ENCODE measurements at places on chromosomes 12 and 14. TPM values are rescaled to one million over a fixed set of nuclear protein-coding genes. Genes with fewer than 3 reads are reported as not detected.

BCL2L14 gene
- 0.13 TPM for polyA plus RNA-seq

RAD9B gene
- 0.61 TPM for polyA plus RNA-seq

IL31 gene
- polyA plus RNA-seq, result not detected

SRRM4 gene
- under 0.01 TPM for polyA plus RNA-seq

AMN gene
- polyA plus RNA-seq, result 1.6 TPM

PITPNM2 gene
- polyA plus RNA-seq, result 2.3 TPM

OTX2 gene
- not detected for polyA plus RNA-seq

SMIM41 gene
- polyA plus RNA-seq, result 1.7 TPM

CACNA2D4 gene
- polyA plus RNA-seq, result 4.9 TPM

CACNA1C gene
- polyA plus RNA-seq, result 1.5 TPM

RASAL1 gene
- 0.58 TPM for polyA plus RNA-seq

GPR135 gene
- polyA plus RNA-seq, result 0.37 TPM

PSMC6 gene
- polyA plus RNA-seq, result 73.4 TPM

GRCh38 chr12:68119250-68119649 is 40.3 kb downstream of the IFNG start:
- no peaks in the 10 kb centered on the region for H3K27me3 ChIP-seq
- no peak for DNase-seq
- no peaks in the 10 kb centered on the region for H3K4me1 ChIP-seq
- H3K27ac ChIP-seq, result peak overlapping the region; percentile 13
- no peaks in the 10 kb centered on the region for H3K36me3 ChIP-seq

GRCh38 chr14:101498526-101498860 is 62.8 kb upstream of the DIO3 start:
- H3K4me3 ChIP-seq, result no peak overlapping the region
- peak; percentile 18 for DNase-seq
- no peak overlapping the region for H3K27ac ChIP-seq

DNA sequence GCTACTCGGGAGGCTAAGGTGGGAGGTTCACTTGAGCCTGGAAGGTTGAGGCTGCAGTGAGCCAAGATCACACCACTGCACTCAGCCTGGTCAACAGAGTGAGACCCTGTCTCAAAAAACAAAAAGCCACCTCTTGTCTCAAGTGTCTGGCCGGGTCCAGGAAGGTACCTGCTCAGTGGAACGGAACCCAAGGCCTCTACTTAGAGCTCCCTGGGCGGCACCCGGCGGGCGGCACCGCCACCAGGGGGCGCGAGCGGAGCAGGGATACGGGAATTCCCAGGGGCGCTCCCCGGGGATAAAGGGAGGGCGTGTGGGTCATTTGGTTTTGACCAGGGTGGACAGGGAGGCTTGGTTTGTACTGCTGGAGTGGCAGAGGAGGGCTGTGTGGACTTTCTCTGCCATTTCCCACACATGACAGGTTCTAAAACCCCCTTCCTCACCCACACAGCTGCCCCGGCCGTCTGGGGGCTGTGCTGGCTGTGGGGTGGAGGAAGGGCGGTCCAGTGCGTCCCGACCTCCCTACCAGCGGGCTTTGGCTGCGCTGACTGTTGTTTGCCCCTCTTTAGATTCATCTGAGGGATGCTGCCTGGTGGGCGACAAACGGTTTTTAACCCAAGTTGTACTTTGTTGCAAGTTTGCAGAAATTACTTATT is 91.4 kb downstream of the SETD3 start:
- peaks cover 12% of the 10 kb centered on the region for H3K4me1 ChIP-seq
- peaks cover 8% of the 10 kb centered on the region for H3K27me3 ChIP-seq
- H3K4me3 ChIP-seq, result no peak overlapping the region
- no peak for DNase-seq

- DNase-seq, result no peak
- H3K4me1 ChIP-seq, result no peaks in the 10 kb centered on the region
- no peak overlapping the region for H3K4me3 ChIP-seq
- no peaks in the 10 kb centered on the region for H3K27me3 ChIP-seq
Measured at GRCh38 chr14:22668417-22668816, 24.3 kb upstream of the OR6J1 start.

- no peaks in the 10 kb centered on the region for H3K4me1 ChIP-seq
- H3K36me3 ChIP-seq, result no peaks in the 10 kb centered on the region
- H3K4me3 ChIP-seq, result no peak overlapping the region
- H3K27ac ChIP-seq, result no peak overlapping the region
- H3K27me3 ChIP-seq, result no peaks in the 10 kb centered on the region
Measured at GRCh38 chr14:24070285-24071143, 848 bp upstream of the CPNE6 start.

DNA sequence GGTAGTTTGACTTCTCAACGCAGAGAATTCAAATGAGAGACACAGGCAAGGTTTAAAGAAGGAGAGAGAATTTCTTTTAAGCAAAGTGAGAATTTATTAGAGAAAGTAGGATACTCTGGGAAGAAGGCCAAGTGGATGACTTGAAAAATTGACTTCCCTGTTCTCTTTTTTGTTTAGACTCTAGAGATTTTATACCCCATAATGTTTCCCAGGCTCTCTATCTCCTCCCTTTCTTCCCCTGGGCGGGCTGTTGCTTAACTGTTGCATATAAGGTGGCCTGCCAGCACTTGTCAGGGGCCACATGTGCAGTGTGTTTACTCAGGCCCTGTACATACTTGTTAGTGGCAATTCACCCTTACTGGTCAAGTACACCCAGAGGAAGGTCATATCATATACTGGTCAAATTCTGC is 403.7 kb downstream of the SLC6A15 start:
- no peak overlapping the region for H3K4me3 ChIP-seq
- DNase-seq, result no peak
- H3K36me3 ChIP-seq, result no peaks in the 10 kb centered on the region
- H3K4me1 ChIP-seq, result no peaks in the 10 kb centered on the region
- H3K27me3 ChIP-seq, result no peaks in the 10 kb centered on the region
- no peak overlapping the region for H3K27ac ChIP-seq

GRCh38 chr14:75443203-75443969 is 15.6 kb downstream of the JDP2 start:
- peaks cover 41% of the 10 kb centered on the region for H3K4me1 ChIP-seq
- H3K4me3 ChIP-seq, result no peak overlapping the region
- no peak for DNase-seq
- H3K27ac ChIP-seq, result peak overlapping the region; percentile 80
- H3K36me3 ChIP-seq, result peaks cover 14% of the 10 kb centered on the region

GRCh38 chr12:120019938-120020337 is 30.9 kb downstream of the BICDL1 start:
- H3K27me3 ChIP-seq, result no peaks in the 10 kb centered on the region
- no peak overlapping the region for H3K27ac ChIP-seq
- no peak for DNase-seq
- no peak overlapping the region for H3K4me3 ChIP-seq

- peaks cover 18% of the 10 kb centered on the region for H3K27me3 ChIP-seq
- H3K27ac ChIP-seq, result no peak overlapping the region
- no peaks in the 10 kb centered on the region for H3K36me3 ChIP-seq
- no peaks in the 10 kb centered on the region for H3K4me1 ChIP-seq
- DNase-seq, result no peak
Measured at GRCh38 chr14:70114621-70115156, 74.1 kb downstream of the SLC8A3 start.

DNA sequence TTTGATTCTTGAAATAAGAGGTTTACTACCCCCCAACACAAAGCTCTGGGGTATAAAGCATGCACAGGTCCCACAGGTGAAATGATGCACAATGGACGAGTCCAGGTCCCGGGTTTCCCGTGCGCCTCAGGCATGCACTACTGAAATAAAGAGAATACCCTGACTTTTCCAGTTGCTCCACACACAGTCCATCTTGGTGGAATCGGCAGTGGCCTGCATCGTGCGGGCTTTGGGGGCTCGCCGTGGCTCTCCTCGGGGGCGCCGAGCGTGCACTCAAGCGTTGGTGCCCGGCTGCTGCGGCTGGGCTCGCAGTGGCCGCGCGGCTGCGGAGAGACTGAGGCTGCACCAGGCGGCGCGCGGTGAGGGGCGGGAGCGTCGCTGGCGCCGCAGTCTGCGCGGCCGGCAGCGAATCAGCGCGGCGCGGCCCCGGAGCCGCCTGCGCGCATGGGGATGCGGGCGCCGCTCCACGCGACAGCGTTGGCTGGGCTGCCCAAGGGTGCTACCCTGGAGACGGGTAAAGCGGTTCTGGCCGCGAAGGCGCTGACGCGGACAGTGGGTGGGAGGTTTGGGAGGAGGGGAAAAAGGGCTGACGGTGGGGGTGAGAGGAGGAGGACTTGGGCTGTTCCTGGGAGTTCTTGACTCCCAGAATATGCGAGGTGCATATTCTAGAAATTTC is 53.8 kb upstream of the CCDC175 start:
- no peak for DNase-seq
- peaks cover 25% of the 10 kb centered on the region for H3K27me3 ChIP-seq
- H3K4me1 ChIP-seq, result peaks cover 14% of the 10 kb centered on the region
- peak overlapping the region; percentile 54 for H3K4me3 ChIP-seq

- H3K27me3 ChIP-seq, result no peaks in the 10 kb centered on the region
- no peak overlapping the region for H3K27ac ChIP-seq
- DNase-seq, result no peak
- no peak overlapping the region for H3K4me3 ChIP-seq
- no peaks in the 10 kb centered on the region for H3K36me3 ChIP-seq
- H3K4me1 ChIP-seq, result no peaks in the 10 kb centered on the region
Measured at GRCh38 chr12:4734625-4735340, 14.6 kb downstream of the GALNT8 start.

DNA sequence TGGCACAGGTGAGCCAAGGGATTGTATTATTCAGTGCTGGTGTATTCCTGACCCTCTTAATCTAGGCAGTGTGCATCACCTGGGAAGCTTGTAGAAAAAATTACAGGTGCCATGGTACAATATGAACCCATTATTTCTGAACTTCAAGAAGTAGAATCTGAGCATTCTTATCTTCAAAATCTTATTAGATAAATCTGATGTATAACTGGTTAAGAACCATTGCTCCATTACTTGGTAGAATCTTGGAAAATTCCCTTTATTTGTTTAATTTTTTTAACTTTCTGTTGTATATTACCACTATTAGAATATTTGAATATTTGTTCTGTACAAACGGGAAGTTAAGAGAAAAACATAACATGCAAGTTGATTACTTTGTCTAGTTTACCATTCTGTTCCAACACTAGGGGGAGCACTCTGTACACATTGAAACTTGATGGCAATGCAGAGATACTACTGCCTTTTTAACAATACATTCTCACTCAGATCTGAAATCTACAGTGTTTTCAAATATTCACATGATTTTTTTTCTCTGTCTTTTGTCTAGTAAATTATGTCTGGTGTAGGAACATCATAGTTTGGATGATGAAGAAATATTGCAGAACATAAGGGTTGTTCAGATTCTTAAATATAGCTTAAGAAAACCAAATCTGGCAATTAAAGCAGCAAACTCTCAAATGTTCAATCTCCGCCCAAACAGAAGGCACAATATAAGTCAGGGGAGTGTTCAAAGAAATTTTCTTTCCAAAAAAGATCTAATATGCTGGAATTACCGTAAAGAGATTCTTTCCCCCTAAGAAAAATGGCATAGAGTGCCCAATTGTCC is 196.6 kb downstream of the PCNX1 start:
- H3K27ac ChIP-seq, result no peak overlapping the region
- H3K4me1 ChIP-seq, result no peaks in the 10 kb centered on the region
- DNase-seq, result no peak
- no peaks in the 10 kb centered on the region for H3K27me3 ChIP-seq
- H3K4me3 ChIP-seq, result no peak overlapping the region
- peaks cover 88% of the 10 kb centered on the region for H3K36me3 ChIP-seq

- no peaks in the 10 kb centered on the region for H3K4me1 ChIP-seq
- H3K4me3 ChIP-seq, result no peak overlapping the region
- no peaks in the 10 kb centered on the region for H3K36me3 ChIP-seq
- H3K27me3 ChIP-seq, result no peaks in the 10 kb centered on the region
- no peak overlapping the region for H3K27ac ChIP-seq
Measured at GRCh38 chr12:114809097-114809496, 125.1 kb upstream of the TBX3 start.

DNA sequence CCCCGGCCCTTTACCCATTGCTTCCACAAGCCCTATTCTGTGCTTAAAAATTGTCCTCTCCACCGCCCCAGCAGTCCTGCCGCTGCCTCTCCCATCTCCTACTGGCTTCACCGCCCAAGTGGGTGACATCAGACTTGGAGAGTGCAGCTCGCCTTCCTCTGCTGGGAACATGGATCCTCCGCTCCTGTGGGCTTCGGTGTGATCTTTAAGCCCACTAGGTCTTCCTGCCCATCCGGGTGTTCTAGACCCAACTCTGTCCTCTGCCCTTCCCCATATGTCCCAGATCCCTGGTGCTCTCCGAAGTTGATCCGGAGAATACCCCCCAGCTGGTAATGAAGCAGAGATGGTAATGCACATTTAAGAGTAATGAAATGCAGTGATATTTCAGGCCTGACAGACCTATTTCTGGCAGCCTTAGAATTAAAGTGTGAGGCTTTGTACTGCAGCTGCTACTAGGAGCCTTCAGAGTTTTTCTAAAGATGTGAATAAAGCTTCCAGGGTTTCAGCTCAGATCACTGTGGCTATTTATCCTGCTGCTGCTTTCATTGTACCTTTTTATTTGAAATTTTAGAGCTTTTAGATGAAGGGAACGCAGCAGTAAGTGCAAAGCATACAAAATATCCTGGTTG is 22.9 kb upstream of the CTDSP2 start:
- H3K27ac ChIP-seq, result no peak overlapping the region
- DNase-seq, result no peak
- H3K4me3 ChIP-seq, result no peak overlapping the region
- no peaks in the 10 kb centered on the region for H3K27me3 ChIP-seq

GRCh38 chr14:47917344-47917954 is 242.0 kb upstream of the MDGA2 start:
- no peaks in the 10 kb centered on the region for H3K27me3 ChIP-seq
- H3K4me1 ChIP-seq, result no peaks in the 10 kb centered on the region
- H3K4me3 ChIP-seq, result no peak overlapping the region
- no peaks in the 10 kb centered on the region for H3K36me3 ChIP-seq
- DNase-seq, result no peak

DNA sequence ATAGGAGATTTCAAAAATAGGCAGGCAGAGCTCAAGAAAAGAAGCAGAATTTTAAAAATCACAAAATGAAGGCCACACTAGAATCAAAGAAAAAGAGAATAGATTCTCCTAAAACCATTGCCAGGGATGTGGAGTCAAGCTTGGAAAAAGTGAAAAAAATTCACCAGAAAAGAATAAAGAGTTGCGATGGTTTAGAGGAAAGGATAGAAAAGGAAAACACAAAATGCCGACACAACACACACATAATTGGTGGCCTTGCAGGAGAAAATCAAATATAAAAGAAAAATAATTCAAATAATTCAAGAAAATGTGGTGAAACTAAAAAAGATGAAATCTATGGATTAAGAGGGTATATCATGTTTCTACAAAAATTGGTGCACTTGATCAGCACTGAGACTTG is 181.6 kb upstream of the C14orf180 start:
- H3K4me1 ChIP-seq, result peaks cover 36% of the 10 kb centered on the region
- no peaks in the 10 kb centered on the region for H3K27me3 ChIP-seq
- H3K27ac ChIP-seq, result no peak overlapping the region
- H3K36me3 ChIP-seq, result no peaks in the 10 kb centered on the region

- H3K36me3 ChIP-seq, result no peaks in the 10 kb centered on the region
- DNase-seq, result no peak
- H3K27ac ChIP-seq, result no peak overlapping the region
- H3K27me3 ChIP-seq, result no peaks in the 10 kb centered on the region
Measured at GRCh38 chr14:50670196-50670865, 2.2 kb upstream of the SAV1 start.

- no peak overlapping the region for H3K4me3 ChIP-seq
- no peaks in the 10 kb centered on the region for H3K27me3 ChIP-seq
- no peak for DNase-seq
Measured at GRCh38 chr12:41515953-41516352, 327.8 kb downstream of the PDZRN4 start.
